ENCODE measurements at places on chromosomes 5 and 9.

- no peak for DNase-seq
Measured at GRCh38 chr5:88545338-88545737, 276.7 kb upstream of the TMEM161B start.

DNA sequence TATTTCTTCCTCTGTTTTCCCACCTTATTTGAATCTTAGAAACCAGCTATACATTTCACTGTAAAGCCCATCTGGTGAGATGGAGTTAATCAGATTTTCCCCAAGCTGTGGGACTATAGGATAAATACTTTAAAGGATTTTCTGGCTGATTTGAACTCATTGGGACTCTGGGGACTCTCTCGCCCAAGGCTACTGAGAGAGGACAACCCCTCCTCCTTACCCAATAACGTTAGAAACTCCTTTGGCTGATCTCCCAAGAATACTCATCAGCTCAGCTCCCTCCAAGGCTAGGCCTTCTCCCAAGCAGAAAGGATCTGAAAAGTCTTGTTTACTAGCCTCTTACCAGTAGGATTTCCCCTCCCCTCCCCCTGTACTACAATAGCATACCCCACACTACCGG is 1.5 kb upstream of the GLRA1 start:
- DNase-seq: no peak

DNA sequence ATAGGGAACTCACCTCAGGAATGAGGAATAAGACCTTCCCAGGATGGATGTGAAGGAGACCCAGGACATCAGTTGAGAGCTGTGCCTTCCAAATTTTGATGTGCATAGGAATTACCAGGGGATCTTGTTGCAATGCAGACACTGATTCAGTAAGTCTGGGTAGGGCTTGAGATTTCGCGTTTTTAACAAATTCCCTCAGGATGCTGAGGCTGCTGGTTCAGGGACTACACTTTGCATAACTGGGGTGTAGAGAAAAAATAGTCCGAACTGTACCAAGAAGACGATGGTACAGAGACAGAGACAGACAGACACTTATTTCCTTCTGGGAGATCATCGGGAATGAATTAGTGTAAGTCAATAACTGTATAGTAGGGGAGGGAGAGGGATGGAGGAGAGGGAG is 82.3 kb upstream of the FREM1 start:
- DNase-seq: no peak

- no peak for DNase-seq
Measured at GRCh38 chr5:52864884-52865283, 77.2 kb downstream of the ITGA1 start.

DNA sequence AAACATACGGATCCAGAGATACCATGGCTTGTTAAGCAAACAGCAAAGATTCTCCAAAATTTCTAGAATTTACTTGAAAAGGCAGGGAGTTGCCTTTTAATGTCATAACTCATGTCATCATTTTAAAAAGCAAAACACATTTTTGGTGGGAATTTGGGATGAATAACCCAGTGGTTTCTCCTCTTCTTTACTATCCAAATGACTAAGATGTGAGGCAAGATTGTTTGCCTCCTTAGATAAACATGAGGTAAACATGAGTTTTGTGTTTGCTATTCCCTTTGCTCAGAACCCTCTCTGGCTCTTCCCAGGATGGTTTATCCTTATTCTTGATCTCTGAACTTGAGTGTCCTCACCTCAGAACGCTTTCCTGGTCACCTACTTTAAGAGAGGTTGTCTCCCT is 267.0 kb downstream of the EBF1 start:
- DNase-seq: no peak

GRCh38 chr9:98230304-98230703 is 25.1 kb downstream of the TBC1D2 start:
- no peak for DNase-seq
